ENCODE measurements at places on chromosomes 4 and X.

- no peak for DNase-seq
These were observed 233.0 kb downstream of the DKK2 start for GRCh38 chr4:106803083-106803482.

DNA sequence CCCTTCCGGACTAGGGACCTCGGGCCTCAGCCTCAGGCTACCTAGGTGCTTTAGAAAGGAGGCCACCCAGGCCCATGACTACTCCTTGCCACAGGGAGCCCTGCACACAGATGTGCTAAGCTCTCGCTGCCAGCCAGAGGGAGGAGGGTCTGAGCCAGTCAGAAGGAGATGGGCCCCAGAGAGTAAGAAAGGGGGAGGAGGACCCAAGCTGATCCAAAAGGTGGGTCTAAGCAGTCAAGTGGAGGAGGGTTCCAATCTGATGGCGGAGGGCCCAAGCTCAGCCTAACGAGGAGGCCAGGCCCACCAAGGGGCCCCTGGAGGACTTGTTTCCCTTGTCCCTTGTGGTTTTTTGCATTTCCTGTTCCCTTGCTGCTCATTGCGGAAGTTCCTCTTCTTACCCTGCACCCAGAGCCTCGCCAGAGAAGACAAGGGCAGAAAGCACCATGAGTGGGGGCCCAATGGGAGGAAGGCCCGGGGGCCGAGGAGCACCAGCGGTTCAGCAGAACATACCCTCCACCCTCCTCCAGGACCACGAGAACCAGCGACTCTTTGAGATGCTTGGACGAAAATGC lies at the start of gene WAS:
WAS (plus strand) TSS at position 389 of the 572 bp plus-strand sequence; CDS start at position 444, 55 bp downstream.
- no peak for DNase-seq

DNA sequence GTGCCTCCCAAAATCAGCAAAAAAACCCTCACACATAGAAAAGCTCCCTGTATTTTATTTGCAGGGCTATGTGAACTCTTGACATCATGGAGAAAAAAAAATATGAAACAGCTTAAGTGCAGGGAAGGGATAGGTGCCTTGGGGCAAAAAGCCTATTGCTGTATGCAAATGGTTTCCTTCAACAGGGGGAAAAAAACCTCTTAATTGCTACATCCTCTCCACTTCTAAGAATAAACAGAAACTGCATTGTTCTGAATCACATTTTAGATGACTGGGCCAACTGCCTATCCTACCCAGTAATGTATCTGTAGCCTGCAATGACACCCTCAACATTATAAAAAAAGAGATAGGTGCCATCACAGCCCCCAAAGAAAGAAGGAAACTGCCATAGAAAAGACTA lies 229.4 kb upstream of the GALNTL6 start:
- no peak for DNase-seq

- DNase-seq = no peak
These were observed 39.3 kb upstream of the XK start for GRCh38 chrX:37646254-37646653.

DNA sequence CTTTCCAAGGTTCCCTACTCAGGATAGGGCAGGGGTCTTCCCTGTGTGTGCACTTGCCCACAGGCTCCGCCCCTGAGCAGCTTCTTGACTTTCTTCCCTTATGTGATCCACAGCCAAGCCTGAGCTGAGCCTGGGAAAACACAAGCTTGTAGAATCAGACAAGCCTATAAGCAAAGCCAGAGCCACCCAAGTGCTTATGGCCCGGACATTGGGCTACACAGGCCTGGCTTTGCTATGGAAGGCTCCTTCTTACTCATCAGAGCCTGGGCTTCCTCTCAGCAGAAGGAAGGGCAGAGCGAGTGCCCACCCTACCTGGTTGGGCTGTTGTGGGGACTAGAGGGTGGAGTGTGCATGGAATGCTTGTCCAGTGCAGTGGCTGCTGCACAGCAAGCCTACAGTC lies 1.3 kb upstream of the TNIP2 start:
- no peak for DNase-seq

DNA sequence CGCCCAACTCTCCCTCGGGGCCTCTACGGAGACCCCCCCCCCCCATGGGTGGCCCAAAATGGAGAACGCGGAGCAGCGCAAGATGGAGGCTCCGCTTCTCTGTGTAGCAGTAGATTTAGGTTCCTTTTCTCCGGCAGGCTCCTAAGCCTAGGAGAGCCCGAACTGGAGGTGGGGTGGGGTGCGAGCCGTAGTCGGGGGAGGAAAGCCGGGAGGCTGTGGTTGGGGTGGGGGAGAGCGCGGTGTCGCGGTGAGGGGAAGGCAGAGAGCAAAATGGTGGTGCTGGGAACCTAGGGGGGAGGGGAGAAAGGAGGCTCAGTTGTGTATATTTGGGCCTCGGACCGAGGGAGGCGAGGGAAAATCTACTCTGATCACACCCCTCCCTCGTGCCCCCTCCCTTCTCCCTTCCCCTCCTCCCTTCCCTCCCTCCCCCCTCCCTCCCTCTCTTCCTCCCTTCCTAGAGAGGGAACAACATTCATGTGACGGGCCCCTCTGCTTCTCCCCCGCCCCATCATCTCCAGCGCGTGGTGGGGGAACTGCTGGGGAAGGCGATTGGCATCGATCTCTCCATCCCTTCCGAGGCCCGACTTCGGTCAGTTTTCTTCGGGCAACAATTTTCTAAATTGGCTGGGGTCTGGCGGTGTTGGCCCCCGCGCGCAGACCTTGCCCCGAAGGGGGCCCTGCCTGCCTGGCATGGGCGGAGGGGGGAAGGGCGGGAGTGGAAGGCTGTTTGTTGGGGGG lies at the start of gene STAG2:
STAG2 (plus strand) TSS at position 439 of the 738 bp plus-strand sequence. CDS start 60,922 bp downstream, outside the sequence.
- no peak for DNase-seq

- no peak for DNase-seq
These were observed 375.2 kb downstream of the UBE2NL start for GRCh38 chrX:144259054-144259453.

DNA sequence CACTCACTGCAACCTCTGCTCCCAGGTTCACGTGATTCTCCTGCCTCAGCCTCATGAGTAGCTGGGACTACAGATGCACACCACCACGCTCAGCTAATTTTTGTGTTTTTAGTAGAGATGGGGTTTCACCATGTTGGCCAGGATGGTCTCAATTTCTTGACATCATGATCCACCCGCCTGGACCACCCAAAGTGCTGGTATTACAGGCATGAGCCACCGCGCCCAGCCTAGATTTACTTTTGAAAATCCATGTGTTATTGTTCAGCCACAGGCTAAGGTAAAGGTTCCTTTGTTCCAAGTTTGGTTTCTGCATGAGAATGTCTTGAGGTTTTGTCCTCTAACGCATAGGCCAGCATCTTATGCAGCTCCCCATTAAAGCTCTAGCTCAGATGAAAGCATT lies 371.6 kb downstream of the DMD start:
- no peak for DNase-seq

DNA sequence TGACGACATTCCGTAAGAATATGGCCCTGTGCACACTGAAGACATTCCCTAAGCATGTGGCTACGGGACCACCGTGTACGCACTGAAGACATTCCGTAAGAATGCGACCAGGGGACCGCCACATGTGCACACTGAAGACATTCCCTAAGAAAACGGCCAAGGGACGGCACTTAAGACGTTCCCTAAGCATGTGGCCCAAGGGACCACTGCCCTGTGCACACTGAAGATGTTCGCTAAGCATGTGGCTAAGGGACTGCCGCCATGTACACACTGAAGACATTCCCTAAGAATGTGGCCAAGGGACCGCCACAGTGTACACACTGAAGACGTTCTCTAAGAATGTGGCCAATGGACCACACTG lies 21.4 kb downstream of the DHRSX start:
- no peak for DNase-seq

DNA sequence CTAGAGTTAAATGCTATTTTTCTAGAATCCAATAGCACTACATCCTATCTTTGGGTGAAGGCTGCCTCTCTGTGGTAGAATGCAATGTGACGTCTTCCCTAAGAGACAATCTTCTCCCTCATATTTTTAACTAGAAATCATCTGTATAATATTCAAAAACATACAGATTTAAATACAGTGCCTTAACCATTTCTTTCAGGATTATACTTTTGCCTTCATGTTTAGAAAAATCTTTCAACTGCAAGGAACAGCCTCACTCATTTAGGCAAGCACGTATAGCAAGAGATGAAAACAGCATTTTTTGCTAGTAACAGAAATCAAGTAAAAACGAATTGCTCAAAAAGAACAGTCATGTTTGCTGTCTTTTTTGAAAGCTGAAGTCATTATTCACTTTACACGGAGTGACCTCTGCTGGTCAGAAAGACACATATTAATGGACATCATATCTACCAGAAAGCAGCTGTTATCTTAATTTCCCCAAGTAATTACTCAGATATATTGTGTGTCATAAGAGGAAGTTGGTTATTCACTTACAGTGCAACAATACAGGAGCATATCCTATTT lies 422.3 kb downstream of the STPG2 start:
- no peak for DNase-seq

DNA sequence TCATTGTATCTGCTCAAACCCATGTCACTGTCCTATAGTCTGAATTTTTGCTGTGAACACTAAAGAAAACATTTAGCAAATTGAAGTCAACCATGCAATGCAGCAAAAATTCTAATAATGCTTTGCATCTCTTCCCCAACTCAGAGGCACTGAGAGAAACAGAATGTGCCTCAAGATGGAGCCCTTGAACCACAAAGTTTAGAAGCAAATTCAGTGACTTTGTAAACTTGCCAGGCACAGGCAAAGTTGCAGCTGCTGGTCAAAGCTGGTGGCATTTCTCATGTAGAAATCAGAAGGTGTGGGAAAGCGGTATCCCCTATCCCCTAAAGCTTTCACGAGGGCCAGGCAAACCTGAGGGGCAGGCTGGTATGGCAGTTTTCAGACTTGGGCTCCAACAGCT lies 121.7 kb upstream of the DIPK2B start:
- no peak for DNase-seq

DNA sequence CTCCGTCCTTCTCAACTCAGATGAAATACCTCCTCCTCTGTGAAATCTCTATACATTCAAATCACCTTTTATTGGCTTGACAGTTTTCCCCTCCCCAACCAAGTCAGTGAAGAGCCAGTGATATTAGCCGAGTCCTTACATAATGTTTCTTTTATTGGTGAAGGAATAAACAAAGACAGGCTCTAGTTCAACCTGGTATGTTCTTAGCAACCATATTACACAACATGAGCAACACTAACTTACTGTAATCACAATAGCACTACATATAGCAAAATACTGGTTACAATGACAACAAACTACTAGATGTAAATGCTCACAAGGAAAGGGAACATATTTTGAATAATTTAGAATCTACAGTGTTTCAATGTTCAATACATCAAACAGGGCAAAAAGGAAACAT lies 19.9 kb downstream of the DHX15 start:
- DNase-seq = no peak

DNA sequence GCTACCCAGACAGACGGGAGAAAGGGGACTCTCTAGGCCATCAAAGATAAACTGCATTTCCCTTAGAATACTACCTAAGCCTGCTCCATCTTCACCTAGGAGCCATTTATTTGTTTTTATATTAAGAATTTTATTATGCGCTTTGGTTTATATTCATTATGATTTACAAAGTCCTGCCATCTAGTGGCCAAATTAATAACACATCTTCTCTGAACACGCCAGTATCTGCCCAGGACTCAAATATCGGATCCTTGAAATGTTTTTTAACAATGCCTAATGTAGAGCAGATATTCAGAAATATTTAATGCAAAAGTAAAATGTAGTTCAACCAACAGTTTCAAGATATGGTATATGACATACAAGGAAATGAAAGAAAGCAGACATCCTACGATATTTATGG lies 20.8 kb upstream of the PRPS2 start:
- DNase-seq = no peak

DNA sequence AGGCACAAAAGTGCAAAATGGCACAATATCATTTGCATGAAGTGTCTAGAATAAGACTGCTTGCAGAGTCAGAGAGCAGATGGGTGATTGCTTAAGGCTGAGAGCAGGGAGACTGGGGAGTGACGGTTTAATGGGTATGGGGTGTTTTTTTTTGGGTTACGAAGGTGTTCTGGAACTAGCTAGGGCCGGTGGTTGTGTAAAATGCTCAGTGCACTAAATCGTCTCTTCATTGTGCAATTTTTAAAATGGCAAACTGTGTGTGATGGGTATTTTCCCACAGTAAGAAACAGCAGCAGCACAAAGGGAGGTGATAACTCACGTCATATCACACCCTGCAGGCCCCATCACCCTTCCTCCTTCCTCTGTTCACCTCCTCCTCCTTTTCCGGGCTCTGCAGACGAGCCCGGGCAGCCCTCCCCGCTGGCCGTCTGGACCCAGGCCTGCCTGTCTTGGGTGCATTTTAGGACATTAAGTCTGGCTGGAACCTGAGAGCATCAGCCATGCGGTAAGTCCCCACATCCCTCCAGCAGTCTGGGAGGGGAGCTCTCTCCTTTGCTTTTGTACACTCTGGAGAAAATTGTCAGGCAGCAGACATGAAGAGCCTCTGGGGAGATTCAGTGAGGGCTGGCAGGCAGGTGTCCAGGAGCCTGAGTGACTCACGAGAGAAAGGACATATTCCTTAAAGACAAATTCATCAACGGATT lies 42.7 kb downstream of the ASMT start:
- peak; percentile 8 for DNase-seq

- DNase-seq = no peak
These were observed 1.8 kb downstream of the SEPTIN6 start for GRCh38 chrX:119690921-119691716.

DNA sequence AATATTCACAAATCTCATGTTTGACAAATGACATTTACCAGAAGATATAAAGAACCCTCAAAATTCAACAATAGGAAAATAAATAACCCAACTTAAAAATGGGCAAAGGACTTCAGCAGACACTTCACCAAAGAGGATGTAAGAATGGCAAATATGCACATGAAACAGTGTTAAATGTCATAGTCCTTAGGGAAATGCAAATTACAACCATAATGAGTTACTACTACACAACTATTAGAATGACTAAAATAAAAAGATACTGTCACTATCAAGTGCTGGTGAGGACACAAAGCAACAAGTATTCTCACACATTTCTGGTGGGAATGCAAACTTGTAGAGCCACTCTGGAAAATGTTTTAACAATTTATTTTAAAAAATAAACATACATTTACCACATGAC lies 40.8 kb upstream of the NR0B1 start:
- DNase-seq = no peak

- DNase-seq = no peak
These were observed 104.2 kb upstream of the MSX1 start for GRCh38 chr4:4755306-4755705.

DNA sequence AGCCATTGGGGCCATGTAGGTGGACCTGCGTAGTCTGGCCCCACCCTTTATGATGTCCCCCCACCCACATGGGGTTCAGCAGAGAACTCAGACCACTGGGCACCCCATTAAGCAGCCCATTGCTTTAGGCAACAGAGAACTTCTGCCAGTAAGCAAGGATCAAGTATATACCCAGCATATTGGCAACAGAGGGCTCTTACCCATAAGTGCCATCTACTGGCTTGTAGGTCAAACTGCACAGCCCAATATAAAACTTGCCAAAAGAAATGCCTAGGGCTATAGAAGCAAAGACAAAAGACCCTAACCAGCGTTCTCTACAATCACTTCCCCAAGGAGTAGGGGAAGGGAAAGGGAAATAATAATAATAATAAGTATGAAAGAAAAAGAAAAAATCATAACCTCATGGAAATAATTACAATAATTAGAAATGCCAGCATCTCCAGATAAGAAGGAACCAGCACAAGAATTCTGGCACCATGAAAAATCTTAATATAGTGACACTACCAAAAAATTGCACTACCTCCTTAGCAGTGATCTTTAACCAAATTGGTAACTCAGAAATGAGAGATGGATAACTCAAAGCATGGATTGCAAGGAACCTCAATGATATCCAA lies 1090.7 kb downstream of the FAT4 start:
- DNase-seq = no peak

Measured in stimulated activated CD8-positive, alpha-beta memory T cell treated with anti-CD3 and anti-CD28 coated beads, Interleukin-7, amount 100 ng/mL, for 1 hour (primary cell).